Bronchial epithelial cell (primary cell): ENCODE measurements at places on chromosomes 4 and X. TPM values are rescaled to one million over a fixed set of nuclear protein-coding genes. Genes with fewer than 3 reads are reported as not detected.

Gene MAGEB2
- total RNA-seq = not detected in 2 replicates

Gene CSAG1
- not detected in 2 replicates for total RNA-seq

Gene CNKSR2
- total RNA-seq = 0.53 TPM in 1 of 2 replicates, not detected in the other

Gene OTC
- total RNA-seq = not detected in 2 replicates

Gene NCAPG
- 0.26 TPM in 2 replicates for total RNA-seq

Gene MYOZ2
- total RNA-seq = not detected in 2 replicates

Gene SORBS2
- total RNA-seq = 1.1 and 1.9 TPM in 2 replicates

Gene BMPR1B
- total RNA-seq = 14.5 and 15.3 TPM in 2 replicates

Gene GBA3
- total RNA-seq = under 0.01 and 0.13 TPM in 2 replicates

GRCh38 chr4:174418640-174419212, 103.6 kb downstream of the HPGD start:
- DNase-seq = no peak

GRCh38 chrX:112094729-112095128, 12.2 kb upstream of the TRPC5 start:
- DNase-seq = no peak

- DNase-seq = no peak
These were observed 37.9 kb downstream of the SUPT20HL2 start for GRCh38 chrX:24276015-24276414.

DNA sequence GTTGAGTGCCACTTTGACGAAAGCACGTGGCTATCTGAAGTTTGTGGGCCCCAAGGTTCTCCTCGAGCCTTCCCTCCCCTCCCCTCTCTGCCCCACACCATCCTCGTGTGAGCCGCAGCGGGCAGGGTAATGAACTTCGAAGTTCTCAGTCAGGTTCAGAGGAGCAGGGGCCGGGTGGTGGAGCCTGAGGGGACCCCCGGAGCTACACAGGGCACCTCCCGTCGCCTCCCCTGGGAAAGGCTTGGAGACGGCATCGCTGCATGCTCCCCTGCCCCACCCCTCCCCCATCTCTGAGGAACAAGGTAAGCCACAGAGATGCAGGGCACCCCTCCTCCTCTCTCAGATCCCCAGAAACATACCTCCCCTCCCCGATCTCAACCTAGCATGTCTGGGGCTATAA, 2.8 kb upstream of the NKX1-1 start:
- DNase-seq = no peak

GRCh38 chr4:80142394-80143306, 54.7 kb upstream of the PRDM8 start:
- DNase-seq = peak; percentile 84

- peak; percentile 13 for DNase-seq
These were observed 257.5 kb downstream of the MID1IP1 start for GRCh38 chrX:39058724-39059123.

DNA sequence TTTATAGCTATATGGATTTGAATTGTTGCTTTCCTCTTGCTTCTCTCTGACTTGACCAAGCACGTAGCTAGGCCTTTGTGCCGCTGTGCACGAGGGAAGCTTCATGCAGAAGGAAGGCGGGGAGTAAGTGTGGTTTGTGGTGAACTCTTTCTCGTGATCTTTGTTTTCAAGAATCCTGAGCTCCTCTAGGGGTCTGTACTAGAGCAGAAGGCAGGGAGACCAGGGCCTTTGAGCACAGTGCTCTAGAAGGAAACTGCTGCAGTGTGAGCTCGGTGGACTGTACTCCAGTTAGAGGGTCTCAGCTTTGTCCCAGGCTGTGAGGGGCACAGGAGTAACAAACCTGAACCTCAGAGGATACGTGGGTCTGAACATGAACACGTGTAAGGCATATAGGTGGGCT, 49.0 kb downstream of the AGA start:
- DNase-seq = no peak

- DNase-seq = no peak
These were observed 108.3 kb downstream of the JADE1 start for GRCh38 chr4:128917781-128918180.

DNA sequence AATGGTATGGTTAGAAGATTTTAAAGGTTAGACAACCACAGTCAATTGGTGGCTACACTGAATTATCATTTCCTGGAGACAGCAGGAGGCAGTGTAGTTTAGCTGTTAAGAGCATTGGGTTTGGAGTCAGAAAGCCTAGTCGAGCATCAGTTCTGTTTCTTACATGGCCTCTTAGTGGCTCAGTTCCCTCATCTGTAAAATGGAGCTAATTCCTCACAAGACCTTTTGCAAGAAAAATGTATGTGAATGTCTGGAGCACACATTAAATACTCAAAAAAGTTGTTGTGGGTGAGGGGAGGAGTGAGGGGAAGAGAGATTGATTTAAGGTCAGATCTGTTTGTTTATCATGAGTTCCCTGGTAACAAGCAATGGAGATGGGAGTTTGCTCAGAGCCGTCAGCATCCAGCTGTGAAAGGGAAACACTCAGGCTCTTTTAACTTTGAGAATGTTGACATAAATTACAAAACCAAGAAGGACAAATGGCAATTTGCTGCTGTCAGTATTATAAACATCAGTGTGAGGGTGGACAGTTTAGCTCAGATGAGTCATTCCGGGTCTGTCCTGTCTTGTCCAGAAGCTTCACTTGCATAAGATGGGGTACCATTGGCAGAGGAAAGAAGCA, 98.2 kb upstream of the PGRMC2 start:
- peak; percentile 91 for DNase-seq
